ENCODE measurements at places on chromosomes 4 and X.

- DNase-seq, result no peak
These were observed 11.2 kb downstream of the ADAM29 start for GRCh38 chr4:174929346-174929745.

DNA sequence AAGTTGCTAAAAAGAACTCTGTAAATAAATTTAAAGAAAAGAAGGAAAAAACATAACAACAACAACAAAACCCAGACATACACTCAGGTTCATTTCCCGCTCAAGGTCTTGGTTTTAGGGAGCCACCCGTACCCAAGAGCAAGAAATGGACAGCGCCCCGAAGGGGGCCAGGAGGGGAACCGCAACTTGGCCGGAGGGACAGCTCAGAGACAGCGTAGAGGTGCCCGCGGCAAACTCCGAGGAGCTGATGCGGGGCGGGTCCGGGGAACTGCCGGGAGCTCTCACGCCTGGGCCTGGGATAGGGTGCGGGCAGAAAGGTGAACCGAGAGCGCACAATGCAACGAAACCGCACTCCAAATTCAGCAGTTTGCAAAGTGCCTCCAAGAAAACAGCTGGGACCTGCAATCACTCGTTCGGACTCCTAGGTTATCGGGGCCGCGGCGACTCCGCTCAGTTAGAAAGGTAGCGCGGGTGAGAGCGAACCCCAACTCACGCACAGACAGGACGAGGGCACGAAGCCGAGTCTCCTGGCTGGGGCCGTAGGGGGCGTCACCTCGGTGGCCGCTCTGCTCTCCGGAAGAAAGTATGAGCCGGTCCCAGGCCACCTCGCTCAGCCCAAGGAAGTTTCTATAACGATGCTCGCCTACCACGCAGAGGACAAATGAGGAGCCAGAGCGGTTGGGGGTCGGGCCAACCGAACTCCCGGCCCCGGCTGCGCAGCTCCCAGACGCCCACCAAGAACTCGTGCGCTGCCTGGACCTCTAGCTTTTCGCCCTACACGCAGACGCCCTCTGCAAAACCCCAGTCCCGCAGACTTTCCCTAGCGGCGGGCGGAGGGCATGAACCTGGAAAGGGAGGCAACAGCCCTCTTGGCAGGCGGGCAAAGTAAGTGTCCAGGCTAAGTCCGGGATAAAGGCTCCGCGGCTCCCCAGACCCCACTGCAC, 1.4 kb downstream of the NDNF start:
- DNase-seq, result no peak

- DNase-seq, result no peak
These were observed 193.1 kb upstream of the GPC4 start for GRCh38 chrX:133608406-133608805.

GRCh38 chrX:140229191-140229590, 263.9 kb upstream of the CXorf66 start:
- DNase-seq, result no peak

GRCh38 chrX:8404471-8404870, 60.2 kb upstream of the VCX3B start:
- DNase-seq, result no peak

DNA sequence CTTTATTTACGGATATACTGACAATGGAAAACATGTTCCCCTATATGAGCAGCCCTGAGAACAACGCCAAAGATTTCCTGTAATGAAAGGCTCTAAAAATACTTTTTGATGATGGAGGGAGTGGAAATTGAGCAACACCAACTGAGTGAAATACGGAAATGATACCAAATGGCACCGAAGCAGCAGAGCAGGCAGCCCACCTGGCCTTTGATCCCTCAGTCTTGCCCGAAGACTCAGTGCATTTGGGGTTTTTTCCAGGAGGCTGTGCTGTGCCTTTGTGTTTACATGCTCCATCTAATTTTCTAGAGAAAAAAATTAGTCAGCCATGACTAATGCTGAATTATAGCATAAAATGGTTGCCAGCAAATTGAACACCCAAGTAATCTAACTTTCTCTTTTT, 169.9 kb upstream of the RBPJ start:
- peak; percentile 49 for DNase-seq

- DNase-seq, result no peak
These were observed 82.0 kb downstream of the GPC4 start for GRCh38 chrX:133333154-133333750.

GRCh38 chr4:177051473-177052060, 258.1 kb upstream of the NEIL3 start:
- DNase-seq, result peak; percentile 61

DNA sequence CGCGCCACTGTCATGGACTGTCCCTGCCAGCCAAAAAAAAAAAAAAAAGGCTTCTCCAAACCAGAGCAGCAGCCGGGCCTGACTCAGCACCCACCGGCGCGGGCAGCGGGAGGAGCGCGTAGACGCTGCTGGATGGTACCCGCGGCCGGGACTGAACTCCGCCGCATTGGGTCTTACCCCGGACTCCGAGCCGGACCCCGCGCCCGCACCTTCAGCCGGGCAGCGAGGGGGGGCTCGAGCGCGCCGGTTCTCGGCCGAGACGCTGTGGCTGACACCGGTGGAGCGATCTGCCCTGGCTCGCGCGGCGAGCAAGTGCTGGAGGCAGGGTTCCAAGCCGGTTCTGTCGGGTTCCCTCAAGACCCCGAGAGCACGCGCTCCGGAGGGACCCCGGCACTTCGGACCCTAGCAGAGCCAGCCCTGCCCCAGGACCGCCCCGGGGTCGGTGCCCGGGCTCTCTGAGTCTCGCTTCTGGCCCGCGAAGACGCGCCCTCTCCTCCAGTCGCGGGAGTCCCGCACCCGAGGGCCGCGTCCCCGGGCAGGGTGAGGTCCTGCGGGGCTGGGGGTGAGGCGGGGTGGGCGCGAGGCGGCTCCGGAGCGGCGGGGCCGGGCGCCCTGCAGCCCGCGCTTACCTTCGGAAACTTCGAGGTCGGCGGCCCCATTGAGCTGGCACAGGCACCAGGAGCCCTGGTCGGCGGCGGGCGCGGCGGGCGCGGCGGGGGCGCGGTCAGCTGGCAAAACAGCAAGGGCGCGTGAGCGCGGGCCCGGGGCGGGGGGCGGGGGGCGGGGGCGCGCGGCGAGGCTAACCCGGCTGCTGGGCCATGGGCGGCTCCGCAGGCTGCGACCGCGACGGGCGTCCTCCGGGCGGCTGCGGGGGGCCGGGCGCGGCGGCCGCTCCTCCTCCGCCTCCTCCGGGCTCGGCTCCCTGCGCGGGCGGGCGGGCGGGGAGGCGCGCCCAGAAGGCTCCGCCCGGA, 11.8 kb upstream of the MAN2B2 start:
- DNase-seq, result peak; percentile 38

DNA sequence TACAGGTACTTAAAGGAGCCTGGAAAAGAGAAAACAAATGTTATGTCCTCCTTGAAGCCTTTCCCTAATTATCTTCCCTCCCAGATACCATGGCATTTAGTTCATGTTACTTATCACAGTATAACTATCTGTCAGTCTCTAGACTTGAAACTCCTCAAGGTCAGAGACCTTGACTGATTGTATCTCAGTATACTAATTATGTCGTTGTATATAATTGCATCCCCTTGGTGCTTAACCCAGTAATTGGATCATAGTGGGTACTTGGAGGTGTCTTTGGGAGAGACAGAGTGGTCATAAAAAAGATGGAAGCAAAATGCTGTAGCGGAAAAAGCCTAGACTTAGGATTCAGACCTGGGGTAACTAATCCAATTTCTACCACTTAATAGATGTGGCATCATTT, 8.1 kb downstream of the IGBP1 start:
- DNase-seq, result no peak

GRCh38 chr4:10656420-10656819, 28.1 kb downstream of the CLNK start:
- no peak for DNase-seq

DNA sequence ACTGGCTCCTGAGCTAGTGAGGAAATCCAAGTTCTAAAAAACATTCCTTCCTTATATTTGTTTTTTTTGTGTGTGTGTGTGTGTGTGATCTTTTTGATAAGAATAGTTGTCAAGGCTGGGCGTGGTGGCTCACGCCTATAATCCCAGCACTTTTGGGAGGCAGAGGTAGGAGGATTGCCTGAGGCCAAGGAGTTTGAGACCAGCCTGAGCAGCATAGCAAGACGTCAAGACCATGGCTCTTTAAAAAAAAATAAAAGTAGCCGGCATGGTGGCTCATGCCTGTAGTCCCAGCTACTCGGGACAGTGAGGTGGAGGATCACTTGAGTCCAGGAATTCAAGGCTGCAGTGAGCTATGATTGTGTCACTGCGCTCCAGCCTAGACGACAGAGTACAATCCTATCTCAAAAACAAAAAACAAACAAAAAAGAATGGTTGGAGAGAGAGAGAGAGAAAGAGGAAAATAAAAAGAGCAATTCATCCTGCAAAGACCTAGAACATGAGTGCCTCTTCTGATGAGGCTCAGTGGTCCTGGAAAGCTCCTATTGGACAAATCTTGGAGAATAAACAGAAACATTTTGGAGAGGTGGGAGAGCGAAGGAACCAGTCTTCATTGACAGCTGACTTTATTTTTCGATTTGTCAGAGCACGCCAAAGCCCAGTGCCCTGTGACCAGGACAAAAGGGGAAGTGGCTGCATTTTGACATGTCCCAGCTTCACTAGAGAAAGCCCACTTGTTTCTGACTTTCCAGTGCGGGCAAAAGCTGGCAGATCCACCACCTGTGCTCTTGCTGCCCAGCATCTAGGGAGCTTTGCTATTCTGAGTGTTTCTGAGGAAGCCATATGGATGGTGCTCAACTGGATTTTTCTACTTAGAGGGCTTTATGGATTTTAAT, 244.7 kb downstream of the PALLD start:
- DNase-seq, result peak; percentile 28

- DNase-seq, result no peak
These were observed 696 bp upstream of the FLNA start for GRCh38 chrX:154375156-154375504.

DNA sequence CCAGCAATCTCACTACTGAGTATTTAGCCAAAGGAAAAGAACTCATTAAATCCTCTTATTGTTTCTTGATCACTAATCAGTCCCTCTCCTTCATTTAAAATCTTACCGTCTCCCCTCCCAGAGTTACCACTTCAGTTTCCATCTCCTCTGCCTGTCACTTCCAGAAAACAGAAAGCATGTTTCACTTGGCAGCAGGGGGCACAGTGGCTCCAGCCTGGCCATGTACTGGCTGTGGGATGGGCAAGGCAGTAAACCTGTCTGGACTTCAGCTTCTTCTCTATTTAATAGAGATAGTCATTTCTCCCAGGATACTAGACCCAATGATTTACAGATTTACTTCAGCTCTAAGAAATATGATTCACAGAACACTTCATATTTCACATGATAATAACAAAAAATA, 63.2 kb downstream of the CD40LG start:
- DNase-seq, result peak; percentile 47

DNA sequence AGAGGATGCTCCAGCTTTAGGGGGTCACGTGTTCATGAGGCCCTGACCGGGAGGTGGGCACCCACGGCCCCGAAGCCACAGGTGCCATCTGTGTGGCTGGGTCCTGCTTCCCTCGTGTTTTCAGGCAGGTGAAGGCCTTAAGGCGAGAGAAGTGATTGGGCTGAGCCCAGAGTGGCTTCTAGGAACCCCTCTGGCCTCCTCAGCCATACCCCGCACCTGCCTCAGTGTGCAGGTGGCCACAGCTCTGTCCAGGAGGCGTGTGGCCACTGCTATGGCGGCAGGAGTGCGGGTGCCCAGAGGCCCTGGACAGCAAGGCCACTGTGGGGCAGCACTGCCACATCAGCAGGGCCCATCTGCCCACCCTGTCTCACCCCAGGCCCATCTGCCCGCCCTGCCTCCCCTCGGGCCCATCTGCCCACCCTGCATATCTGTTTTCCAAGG, 25.0 kb downstream of the NKX1-1 start:
- no peak for DNase-seq

DNA sequence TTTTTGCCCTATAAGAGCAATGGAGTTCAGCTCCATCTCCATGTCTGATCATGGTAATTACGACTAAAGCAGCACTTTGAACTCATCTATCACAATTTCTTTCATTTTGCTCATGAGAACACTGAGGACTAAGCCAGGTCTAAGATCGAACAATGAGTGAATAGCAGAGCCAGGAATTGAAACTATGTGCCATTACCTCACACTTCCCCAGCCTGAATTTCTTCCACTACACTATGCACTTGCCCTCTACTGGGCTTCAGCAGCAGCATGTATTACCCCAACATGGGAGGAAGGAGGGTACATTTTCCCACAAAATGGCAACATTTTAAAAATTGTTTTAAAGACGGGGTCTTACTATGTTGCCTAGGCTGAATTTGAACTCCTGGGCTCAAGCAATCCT, 274.7 kb upstream of the FGF13 start:
- no peak for DNase-seq

DNA sequence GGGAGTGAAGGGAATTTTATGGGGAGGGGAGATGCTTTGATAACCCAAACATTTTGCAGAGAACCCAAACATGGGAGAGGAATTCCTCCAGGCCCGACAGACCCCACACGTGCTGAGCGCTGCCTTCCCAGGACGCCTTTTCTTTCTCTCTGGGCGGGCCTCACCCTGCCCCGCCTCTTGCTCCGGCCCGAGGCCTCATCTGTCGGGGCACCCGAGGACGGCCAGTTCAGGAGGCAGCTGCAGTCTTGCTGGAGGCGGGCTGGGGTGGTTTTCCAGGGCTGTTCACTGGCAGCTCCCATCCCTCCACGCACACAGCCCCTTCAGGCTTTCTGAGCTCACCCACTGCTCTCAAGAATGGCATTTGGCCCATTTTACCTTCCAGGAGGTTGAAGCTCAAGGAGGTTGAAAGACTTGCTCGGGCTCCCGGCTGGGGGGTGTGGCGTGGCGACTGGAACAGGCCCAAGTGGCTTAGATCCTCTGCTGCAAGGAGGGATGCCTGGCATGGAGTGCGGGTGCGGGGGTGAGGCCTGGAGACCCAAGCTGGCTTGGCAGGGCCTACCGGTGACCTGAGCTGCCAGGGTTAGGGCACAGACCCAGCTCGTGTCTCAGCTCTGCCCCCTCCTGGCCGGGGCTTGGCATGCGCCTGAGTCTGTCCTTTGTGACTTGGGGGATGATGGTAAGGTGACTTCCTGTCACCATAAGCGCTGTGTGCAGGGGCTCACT, 99.2 kb downstream of the PSAPL1 start:
- DNase-seq, result peak; percentile 71

DNA sequence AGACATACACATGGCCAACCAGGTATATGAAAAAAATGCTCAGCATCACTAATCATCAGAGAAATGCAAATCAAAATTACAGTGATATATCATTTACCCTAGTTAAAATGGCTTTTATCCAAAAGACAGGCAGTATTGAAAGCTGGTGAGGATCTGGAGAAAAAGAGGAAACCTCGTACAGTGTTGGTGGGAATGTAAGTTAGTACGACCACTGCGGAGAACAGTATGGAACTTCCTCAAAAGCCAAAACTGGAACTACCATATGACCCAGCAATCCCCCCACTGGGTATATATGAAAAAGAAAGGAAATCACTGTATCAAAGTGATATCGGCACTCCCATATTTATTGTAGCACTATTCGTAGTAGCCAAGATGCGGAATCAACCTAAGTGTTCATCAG, 23.4 kb downstream of the ABHD18 start:
- no peak for DNase-seq

DNA sequence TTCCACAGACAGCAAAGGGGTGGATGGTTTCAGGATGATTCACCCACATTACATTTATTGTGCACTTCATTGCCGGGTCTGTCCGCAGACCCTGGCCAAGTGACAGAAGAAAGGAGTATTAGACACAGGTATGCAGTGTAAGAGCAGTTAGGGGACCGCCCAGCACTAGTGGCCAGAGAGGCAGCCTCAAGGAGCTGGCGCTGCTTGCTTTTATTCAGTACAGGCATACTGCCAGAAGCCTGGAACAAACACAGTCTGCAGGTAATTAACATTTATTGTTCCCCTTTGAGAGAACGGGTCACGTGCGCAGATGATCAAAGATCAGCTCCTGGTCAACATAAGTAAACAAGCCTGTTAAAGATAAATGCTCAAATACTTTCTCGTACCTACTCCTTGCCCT, 1639.0 kb upstream of the IGFBP7 start:
- no peak for DNase-seq
